ENCODE measurements at places on chromosomes 7 and 10.
A peak's percentile ranks its signal among the peaks of the same experiment; 100 is the strongest.

GRCh38 chr10:52541006-52541473 lies 227.0 kb downstream of the DKK1 start:
- no peak for DNase-seq

GRCh38 chr10:29254123-29255046 lies 34.5 kb upstream of the LYZL1 start:
- no peak for DNase-seq

- DNase-seq = no peak
These were observed 197.0 kb upstream of the FZD1 start for GRCh38 chr7:91067242-91067641.

GRCh38 chr10:72502581-72502980 lies 123.3 kb downstream of the MICU1 start:
- no peak for DNase-seq

GRCh38 chr10:75883081-75884072 lies 452.0 kb downstream of the LRMDA start:
- no peak for DNase-seq

DNA sequence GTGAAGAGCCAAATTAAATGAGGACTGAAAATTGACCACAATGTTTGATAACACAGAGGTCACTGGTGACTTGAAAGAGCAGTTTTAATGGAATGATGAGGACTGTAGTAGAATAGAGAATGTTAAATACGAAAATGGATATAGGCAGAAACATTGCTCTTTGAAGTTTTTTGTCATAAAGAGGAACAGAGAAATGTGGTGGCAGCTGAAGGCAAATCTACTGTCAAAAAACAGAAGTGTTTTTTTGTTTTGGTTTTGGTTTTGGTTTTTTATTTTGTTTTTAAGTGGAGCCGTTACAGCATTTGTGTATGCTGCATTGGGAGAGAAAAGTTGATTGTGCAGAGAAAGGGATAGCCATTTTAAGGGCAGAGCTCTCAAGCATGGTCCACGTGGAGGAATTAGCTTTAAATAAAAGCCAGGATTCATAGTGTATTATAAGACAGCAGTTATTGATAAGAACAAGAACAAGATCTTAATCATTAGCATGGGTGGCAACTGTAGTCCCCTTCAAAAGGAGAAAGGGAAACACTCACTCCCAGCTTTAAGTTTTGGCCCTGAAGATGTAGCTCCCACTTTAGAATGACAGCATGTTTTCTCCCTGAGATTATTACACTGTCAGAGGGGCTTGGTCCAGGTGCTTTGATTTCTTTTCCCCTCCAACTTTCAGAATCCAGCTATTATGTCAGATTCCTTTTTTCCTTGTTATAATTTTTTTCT lies 156.7 kb upstream of the BET1 start:
- DNase-seq = no peak

DNA sequence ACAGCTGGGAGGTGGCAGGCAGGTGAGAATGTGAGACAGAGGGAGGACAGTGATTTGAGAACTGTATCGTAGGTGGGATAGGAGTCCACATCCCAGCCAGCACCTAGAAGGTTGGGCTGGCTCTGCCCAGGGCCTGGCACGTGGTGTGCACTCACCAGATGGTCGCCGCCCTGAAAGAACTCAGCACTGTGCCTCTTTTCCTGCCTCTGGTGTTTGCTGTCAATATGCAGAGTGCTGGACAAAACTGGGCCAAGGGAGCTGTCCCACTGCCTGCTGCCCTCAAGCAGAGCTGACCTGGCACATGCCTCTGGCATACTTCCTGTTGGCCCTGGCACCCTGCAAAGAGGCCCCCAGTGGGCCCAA lies 36.8 kb downstream of the CHST3 start:
- DNase-seq = peak; percentile 65

DNA sequence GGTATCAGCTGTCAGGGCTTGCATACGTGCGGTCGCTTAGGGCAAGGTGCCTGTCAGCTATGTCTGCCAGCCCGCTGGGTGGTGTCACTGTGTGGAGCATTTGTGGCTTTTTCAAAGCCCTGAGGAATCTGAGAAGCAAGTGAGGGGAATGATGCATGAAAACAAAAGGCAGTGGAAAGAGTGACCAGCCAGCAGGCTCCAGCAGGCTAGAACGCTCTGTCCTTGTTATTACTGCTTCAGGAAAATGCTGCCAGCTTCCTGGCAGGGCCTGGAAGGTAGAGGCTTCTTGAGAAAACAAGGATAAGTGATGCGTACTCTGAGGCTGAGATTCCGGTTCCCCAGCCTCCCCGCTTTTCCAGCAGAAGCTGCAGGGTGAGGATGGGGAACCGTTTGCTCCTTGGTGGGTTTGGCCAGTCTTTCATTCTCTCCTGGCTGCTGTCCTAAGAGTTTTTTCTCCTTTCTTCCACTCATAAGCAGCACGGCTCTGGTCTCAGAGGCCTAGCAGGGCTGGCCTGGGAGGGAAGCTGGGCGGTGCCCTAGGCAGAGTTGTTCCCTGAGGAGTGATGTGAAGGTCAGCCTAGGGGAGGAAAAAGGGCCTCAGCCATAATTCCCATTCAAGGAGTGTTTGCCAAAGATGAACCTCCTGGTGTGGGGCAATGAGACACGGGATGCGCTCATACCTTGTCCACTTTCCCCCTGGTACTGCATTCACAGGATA lies 42.8 kb upstream of the MKLN1 start:
- DNase-seq = no peak

GRCh38 chr10:72455889-72456595 lies 101.3 kb upstream of the DNAJB12 start:
- DNase-seq = no peak

- no peak for DNase-seq
These were observed 15.4 kb downstream of the AQP1 start for GRCh38 chr7:30927040-30927439.

- DNase-seq = no peak
These were observed 69.5 kb upstream of the CUX1 start for GRCh38 chr7:101747879-101748345.

GRCh38 chr7:121302214-121302745 lies 26.5 kb upstream of the WNT16 start:
- no peak for DNase-seq

GRCh38 chr10:132716691-132717490 lies 69.1 kb downstream of the NKX6-2 start:
- DNase-seq = no peak

- no peak for DNase-seq
These were observed 935 bp downstream of the TM9SF3 start for GRCh38 chr10:96585736-96586418.

GRCh38 chr7:101522021-101522420 lies 107.1 kb downstream of the MYL10 start:
- DNase-seq = no peak

DNA sequence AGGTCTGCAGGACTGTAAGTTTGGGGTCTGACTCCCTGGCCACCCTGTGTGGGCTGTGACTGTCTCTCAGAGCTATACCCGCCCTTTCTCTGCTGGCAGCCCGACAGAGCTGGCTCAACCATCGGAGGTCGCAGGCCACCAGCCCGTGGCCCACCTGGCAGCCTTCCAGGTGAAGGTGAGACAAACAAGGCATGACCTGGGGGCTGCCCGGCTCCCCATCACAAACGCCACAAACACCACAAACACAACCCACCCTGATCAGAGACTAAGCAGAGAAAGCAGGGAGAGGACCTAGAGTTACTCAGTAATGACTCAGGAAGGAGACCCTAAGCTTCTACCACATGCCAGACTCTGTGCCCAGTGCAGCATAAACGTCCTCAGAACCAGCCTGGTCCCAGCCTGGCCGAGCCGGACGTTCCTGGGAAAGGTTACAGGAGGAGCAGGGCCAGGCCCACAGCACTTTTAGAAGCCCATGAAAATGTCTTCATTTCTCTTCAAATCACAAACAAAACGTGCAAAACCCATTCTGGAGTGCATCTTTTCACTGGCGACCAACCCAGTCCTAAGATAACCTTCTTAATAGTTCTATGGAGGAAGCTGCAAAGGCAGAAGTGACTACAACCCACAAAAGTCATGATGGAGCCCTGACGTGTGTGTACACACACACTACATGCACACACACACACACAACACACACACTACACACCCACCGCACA lies 66.8 kb downstream of the MKI67 start:
- no peak for DNase-seq

DNA sequence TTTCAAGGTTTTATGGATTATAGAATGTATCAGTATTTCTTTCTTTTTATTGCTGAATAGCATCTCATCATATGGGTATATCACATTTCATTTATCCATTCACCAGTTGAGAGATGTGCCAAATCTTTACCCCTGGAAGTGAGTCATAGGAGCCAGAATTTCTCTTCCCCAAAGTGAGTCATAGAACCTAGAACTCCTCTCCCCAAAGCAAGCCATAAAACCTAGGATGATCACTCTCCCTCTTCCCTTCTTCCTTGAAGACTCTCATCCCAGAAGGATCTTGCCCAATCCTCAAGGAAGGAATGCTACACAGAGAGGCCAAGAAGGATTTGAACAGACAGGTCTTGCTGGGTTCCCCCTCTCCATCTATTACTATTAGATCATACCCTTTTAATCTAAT lies 199.9 kb downstream of the EVX1 start:
- no peak for DNase-seq

GRCh38 chr7:2812831-2813230 lies 31.3 kb downstream of the GNA12 start:
- DNase-seq = no peak
